Stimulated activated CD4-positive, alpha-beta T cell treated with anti-CD3 and anti-CD28 coated beads, TNF-alpha, amount 100 ng/mL, for 48 hours (primary cell): ENCODE measurements at places on chromosomes 2 and 18.
A peak's percentile ranks its signal among the peaks of the same experiment; 100 is the strongest.

GRCh38 chr2:182573553-182573952 is 142.5 kb upstream of the DNAJC10 start:
- no peak for DNase-seq

DNA sequence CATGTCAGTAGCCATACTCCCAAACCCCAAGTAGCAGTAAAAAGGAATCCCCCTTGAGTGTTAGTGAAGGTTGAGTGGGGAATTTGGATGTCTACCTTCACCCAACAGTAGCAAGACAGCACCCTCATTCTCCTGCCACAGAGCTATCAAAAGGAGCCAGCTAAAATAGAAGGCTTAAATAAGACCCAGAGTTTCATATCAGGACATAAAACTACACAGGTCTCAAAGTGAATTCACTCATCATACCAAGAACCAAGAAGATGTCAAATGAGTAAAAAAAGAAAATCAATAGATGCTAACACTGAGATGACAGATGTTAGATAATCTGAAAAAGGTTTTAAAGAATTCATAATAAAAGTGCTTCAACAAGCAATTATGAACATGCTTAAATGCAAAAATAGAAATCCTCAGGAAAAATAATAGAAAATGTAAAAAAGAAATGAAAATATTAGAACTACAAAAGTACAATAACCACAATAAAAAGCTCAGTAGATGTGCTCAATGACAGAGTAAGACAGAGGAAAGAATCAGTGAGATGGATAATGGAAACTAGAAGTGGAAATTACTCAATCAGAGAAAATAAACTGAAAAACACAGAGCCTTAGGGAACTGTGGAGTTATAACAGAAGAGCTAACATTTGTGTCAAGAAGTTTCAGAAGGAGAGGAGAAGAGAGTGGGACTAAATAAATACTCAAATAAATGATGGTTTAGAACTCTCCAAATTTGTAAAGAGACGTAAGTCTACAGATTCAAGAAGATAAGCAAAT is 90.5 kb downstream of the EDAR start:
- DNase-seq = no peak

DNA sequence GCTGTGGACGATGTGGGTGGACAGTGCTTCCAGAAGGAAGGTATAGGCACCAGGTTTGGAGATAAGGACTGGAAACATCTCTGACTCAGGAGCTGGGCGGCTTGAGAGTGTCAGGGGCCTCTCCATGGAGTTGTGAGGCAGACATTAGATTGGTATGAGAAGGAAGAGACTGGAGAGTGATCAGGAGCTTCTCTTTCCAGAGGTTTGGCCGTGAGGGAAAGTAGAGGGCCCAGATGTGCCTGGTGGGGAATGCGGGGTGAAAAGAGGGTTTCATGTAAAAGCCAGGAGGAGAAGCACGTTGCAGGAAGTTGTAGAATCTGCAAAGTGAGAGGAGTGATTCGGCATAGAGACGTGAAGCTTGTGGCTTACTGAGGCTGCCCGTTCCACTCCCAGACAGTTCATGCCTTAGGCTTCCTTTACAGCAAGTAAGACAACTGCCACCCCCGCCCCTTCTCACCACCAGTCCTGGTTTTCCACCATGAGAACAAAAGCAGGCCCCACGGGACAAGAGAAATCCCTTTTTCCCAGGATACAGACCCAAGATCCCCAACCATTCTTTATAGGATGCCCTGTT is 166.3 kb upstream of the HDAC4 start:
- no peak for DNase-seq

- DNase-seq = no peak
These were observed 42.5 kb downstream of the MAP4K3 start for GRCh38 chr2:39394516-39394961.

DNA sequence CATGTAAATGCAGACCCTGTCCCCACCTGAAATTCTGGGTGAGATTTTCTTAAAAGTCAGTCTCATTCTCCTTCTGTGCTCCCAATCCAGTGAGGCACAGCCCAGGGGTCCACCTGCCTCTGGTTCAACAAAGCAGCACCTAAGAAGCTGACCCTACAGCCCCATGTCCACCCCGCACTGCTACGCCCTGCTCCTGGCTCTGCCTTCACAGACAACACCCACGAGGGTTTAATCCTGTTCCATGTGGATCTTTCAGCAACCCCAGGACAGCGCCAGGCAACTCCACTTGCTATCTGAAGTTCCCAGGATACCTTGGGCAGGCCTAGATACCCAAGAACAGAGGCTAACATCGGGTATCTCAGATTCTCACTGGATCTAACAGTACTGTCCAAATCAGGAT is 44.9 kb downstream of the HDLBP start:
- no peak for DNase-seq

- DNase-seq = no peak
These were observed 75.1 kb downstream of the CTAGE1 start for GRCh38 chr18:22342625-22343024.

DNA sequence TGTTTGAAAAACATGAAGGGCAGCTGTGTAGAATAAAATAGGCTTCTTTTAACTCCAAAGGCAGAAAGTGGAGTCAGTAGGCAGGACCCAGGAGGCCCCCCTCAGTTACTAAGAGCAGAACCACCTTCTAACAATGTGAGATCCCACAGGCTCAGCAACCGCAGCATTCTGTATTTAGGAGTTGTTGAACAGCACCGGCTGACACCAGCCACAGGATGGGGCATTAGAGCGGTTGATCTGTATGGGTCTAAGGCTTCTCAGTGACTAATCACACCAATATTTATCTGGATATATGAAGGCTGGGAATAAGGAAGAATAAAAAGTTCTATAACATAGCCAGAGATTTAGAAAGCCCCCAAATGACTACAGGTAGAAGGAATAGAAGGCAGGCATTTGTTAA is 51.7 kb downstream of the MYO5B start:
- DNase-seq = no peak

DNA sequence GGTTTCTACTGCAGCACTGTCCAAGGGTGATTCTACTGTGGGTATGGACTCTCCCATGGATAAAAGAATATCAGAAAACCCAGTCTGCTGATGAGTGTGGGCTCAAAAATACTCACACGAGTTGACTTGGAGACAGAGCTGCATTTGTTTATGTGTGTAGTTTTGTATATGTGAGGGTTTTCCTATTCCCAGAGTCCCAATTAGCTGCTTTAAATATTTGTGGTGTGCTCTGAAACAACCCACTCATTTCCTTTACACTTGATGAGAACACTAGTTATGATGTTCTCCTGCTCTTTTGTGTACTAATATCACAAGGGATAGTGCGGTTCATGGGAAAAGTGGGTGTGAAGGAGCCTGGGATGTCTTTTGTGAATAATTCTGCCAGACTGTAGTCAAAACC is 337.3 kb downstream of the PLCL1 start:
- no peak for DNase-seq

- no peak for DNase-seq
These were observed 9.7 kb upstream of the NT5DC4 start for GRCh38 chr2:112710956-112711750.

- no peak for DNase-seq
These were observed 6.0 kb downstream of the DIPK1C start for GRCh38 chr18:74451148-74451547.

- DNase-seq = no peak
These were observed 353.6 kb upstream of the FSIP2 start for GRCh38 chr2:185384822-185385560.

DNA sequence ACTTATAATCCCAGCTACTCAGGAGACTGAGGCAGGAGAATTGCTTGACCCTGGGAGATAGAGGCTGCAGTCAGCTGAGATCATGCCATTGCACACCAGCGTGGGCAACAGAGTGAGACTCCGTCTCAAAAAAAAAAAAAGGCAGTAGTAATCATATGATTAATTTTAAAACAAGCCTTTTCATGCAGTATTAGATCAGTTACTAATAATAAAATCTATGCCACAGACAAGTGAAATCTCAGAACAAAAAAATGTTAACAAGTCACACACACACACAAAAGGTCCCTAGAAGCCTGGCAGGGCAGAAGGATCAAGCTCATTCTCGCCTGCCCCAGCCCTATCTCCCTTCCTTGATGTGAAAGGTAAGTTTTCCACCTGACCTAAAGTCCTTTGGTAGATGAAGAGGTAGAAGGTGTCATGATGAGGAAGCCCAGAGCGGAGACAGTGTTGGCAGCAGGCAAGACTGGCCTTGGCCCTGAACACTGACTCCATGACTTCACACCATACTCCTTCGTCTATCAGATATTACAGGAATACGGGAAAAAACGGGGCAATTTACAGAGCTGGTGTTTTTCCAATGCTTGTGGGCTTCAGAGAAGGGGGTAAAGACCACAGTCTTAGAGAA is 10.6 kb downstream of the KDSR start:
- no peak for DNase-seq

- no peak for DNase-seq
These were observed 12.6 kb downstream of the PPP1R1C start for GRCh38 chr2:181998041-181998835.

GRCh38 chr18:72391427-72391826 is 152.7 kb downstream of the CBLN2 start:
- no peak for DNase-seq

DNA sequence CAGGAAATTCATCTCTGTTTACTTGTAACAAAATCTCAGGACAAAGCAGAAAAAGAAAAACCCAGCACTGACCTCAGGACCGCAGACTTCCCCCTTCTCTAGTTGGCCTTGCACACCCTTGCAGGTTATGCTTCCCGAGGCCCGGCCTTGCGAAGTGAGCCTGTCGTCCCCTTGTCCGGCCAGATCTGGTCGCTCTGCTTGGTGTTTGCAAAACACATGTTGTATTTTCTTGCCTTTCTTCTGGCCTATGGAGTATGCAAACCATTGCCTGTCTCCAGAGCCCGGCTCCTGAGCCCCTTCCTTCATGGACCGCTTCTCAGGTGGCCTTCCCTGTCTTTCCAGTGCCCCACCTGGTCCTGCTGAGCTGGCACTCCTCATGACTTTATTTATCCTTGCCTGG is 4.8 kb downstream of the IMPA2 start:
- DNase-seq = no peak

- no peak for DNase-seq
These were observed 123.6 kb downstream of the CSRNP3 start for GRCh38 chr2:165593081-165593480.

DNA sequence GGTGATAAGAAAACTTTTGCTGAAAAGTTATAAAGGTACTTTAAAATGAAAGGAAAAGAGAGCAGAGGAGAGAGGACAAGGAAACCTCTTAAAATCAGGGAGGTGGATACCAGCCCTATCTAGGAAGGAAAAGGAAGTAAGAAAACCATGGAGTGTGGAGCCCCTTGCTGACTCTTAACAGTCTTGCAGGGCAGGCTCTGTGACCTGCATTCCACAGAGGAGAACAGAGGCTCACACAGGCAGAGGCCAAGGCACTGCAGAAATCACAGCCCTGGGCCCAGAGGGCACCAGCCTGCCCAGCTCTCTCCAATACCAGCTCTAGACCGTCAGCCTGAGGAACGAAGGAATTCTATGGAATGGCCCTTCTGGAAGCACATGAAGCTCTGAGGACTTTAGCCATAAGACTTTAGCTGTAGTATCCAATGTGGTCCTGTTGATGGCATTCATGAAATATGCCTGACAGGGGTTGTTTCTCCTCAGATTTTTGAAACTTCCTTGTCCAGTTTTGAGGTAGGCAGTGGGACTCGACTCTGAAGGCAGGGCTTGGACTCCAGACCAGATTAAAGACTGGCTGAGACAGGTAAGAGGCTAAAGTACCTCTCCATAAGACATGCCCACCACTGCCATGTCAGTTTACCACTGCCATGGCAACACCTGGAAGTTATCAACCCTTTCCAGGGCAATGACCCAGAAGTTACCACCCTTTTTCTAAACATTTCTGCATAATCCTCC is 216.3 kb downstream of the ANAPC1 start:
- no peak for DNase-seq

- DNase-seq = no peak
These were observed 18.7 kb upstream of the RGPD4 start for GRCh38 chr2:107807988-107808387.

DNA sequence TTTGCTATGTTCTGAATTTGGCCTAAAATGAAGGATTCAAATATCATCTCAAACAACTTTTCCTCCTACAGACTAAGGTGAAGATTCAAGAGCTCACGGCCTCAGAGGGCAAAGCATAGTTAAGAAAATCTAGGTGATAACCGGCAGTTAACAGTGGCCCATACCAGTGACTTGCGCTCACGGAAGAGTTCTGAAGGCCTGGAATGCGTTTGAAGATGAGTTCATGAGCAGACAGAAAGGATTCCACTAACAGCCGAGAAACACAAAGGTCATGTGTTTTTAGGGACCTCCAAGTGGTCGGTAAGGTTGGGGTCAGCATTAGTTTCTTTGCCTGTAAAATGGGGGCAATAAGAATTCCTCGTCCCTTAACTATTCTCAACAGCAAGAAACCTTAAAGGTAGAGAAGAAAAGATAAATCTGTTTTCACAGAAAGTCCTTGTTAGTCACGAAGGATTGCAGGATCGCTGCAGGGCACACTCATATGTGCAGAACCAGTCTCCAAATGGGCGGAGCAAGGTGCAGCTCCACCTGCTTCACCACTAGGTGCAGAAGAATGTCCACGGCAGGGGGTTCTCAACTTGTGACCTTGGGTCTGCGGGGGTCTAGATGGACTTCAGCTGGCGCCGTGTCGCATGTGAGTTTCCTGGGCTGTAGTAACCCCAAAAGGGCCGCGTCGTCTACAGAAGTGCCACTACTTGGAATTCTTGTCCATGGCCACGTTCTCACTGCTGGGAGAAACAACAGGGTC is 708 bp upstream of the RPIA start:
- peak; percentile 15 for DNase-seq

GRCh38 chr18:58844871-58845270 is 19.8 kb upstream of the ZNF532 start:
- DNase-seq = no peak

DNA sequence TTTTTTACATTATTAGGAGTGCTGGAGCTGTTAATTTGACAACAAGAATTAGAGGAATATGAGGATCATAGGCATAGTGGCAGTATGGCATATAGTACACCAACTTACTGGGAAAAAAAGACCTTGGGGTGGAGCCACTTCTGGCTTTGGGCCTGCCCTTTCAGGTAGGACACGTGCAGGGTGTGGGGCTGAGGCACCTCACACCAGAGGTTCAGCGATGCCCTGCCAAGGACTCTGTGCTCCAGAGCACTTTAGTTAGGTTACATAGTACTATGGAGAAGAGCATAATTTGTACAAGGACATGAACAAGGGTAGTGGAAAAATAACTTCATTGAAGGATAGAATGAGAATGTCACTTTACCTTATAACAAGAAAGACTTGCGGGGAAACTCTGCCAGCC is 77.1 kb upstream of the CD302 start:
- no peak for DNase-seq

GRCh38 chr2:189821953-189822748 is 37.9 kb downstream of the PMS1 start:
- DNase-seq = no peak
